Renal pelvis (tissue), 12 donors: ENCODE measurements at places on chromosomes 6 and 20.

GRCh38 chr20:10633718-10634117 is 40.1 kb downstream of the JAG1 start:
- DNase-seq = no peak

GRCh38 chr6:38432479-38432878 is 207.2 kb downstream of the BTBD9 start:
- no peak for DNase-seq

GRCh38 chr6:3247255-3248146 is 11.2 kb upstream of the PSMG4 start:
- peak; percentile 66 for DNase-seq

GRCh38 chr20:31256959-31257358 is 505 bp upstream of the DEFB115 start:
- no peak for DNase-seq

DNA sequence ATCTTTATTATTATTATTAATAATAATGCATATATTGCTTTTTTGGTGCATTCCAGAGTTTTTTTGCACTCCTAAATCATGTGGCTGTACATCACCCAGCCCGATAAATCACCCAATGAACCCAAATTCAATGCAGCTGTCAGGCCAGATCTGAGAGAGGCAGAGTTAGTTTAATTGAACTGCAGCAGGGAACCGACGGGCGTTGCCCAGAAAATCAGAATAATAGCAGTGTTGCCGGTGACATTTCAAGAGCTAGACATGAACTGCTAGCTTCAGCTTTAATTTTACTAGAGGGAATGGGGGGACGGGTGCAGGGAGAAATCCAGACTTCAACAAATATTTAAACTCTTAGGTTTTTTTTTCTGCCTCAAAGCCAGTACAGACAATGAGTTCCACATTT is 135.0 kb downstream of the CLIC5 start:
- DNase-seq = peak; percentile 26

DNA sequence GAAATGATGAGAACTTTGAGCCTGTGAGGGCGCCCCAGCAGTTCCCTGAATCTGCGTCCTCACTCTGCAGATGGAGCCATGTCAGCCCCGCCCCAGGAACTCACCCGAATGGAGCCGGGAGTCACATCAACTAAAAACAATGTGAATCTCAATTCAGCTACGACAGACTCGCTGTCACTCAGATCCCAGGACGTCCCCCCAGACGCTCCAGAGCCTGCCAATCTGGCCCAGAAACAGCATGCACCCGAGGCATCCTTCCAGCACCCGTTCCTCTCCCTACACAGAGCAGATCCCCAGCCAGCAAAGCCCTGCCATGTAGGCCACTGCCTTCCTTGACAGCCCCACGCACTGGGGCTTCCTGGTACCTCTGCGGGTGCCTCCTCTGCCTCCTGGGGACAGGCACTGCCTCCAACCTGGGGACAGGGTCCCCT is 248.0 kb downstream of the TTLL2 start:
- DNase-seq = no peak

GRCh38 chr20:54794874-54795273 is 319.5 kb downstream of the DOK5 start:
- no peak for DNase-seq
